ENCODE measurements at places on chromosomes 16 and 17.

DNA sequence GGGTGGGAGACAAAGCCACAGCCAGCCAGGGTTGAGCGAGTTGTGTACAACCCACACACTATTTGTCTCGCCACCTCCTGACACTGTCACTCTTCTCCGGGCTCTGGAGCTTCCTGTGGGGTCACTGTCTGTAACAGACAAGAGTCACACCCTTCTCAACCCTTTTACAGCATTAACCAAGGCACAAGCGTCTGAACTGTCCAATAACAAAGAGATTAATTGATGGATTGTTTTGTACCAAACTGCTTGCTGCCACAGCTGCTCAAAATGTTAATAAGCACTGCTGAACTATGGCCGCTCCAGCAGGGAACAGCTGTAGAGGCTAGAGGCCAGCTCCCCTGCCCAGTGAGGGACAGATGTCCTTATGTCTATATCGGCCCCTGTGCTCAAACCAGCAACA is 25.2 kb upstream of the HYDIN start:
- DNase-seq, result no peak

- no peak for DNase-seq
Observed at GRCh38 chr16:87407511-87408112, 15.5 kb downstream of the MAP1LC3B start.

DNA sequence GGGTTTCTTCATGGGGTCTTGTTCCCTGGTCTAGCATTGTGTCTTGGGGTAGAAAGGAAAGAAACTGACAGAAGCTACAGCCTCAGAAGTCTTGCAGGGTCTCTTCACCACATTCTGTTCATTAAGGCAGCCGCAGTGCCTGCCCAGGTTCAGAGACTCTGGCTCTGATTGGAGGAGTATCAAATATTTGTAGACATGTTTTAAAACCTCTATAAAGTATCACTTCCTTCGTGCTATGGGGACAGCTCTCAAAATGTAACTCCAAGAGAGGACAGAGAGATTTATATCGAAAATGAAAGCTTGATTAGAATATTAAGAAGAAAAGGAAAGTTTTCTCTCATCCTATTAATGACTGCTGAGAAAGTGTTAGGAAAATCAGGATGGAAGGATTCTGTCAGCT is 107.0 kb upstream of the CACNG3 start:
- DNase-seq, result no peak

- no peak for DNase-seq
Observed at GRCh38 chr16:16073891-16074881, 124.8 kb downstream of the ABCC1 start.

- DNase-seq, result no peak
Observed at GRCh38 chr17:35293151-35293847, 50.4 kb downstream of the SLFN5 start.

DNA sequence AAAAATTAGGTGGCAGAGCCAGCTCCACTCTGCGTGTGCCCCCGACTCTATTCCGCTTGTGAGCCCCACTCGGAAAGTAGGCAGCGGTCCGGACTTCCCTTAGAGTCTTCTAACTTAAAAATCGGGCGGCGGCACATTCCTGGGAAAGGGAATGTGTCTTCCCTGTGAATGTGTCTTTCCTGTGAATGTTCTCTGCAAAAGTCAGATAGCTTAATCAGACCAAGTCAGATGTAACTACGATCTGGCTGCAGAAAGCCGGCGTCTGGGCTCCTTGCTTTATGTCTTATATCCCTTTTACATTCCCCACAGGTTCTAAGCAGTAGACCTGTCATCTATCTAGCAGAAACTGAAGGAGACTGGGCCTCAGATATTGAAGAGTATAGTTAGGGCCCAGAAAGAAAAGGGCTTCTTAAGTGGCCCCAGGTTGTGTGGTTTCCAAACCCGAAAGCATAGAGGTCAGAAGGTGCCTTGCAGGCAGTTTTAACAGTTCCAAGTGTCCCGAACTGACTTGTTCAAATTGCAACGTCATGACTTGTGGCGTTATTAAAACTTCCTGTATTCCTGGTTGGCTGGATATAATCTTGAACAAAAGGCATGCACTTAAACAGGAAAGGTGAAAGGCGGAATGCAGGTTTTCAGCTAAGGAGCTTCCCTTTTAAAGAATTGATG is 601 bp downstream of the PHKB start:
- peak; percentile 51 for DNase-seq

DNA sequence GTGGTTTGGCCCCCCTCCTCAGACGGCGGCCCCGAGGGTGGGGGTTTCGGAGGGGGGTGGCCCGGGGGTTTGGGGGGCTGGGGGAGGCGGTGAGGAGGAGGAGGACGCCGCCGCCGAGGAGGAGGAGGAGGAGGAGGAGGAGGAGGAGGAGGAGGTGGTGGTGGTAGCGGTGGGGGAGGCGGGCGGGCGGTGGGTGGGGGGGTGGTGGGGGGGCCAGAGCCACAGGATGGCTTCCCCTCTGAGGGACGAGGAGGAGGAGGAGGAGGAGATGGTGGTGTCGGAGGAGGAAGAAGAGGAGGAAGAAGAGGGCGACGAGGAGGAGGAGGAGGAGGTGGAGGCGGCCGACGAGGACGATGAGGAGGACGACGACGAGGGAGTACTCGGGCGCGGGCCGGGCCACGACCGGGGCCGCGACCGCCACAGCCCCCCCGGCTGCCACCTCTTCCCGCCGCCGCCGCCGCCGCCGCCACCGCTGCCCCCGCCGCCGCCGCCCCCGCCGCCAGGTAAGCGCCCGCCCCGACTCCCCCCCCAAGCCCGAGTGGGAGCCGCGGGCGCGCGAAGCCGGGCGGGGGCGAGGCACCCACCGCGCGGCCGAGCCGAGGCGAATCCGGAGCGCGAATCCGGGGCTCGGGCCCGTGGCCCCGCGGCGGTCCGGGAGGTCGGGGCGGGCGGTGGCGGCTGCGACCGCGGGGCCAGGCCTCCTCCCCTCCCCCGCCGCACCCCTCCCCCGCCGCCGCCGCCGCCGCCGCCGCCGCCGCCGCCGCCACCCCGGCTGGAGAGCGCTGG is 3.8 kb upstream of the CHD3 start:
- peak; percentile 42 for DNase-seq

- DNase-seq, result no peak
Observed at GRCh38 chr16:49330562-49331201, 42.9 kb upstream of the C16orf78 start.

DNA sequence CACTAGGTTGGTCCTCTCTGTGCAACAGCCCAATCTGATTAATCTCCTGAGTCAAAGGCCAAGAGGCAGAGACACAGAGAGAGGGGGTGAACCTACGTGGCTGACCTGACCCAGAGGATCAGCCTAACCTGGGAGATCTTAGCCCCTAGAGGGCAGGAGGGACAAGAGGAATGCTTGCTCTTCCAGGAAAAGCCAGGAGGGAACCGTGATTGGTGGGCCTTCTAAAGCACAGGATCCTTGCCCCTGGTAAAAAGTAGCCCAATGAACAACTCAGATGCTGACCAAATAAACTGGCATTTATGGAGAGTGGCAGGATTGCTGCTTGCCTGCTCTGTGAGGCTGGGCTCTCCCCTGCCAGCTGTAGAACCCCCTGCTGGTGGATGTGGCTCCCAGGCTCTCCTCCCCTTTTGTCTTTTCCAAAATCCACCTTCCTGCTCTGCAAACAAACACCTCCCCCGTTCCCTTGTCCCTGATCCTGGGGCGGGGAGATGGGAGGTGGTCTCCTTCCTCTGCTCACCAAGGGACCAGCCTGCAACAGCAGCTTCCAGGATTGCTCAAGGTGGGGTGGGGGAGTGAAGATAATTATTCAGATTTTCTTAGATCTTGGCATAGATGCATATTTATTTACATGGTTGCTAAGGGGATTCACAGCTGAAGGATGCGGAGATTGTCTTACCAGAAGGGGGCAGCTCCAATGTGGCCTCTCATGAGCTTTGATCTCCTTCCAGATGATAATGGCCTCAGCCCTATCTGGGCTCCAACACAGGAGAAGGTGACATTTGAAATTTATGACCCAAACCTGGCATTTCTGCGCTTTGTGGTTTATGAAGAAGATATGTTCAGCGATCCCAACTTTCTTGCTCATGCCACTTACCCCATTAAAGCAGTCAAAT is 71.9 kb downstream of the SDR42E1 start:
- no peak for DNase-seq

DNA sequence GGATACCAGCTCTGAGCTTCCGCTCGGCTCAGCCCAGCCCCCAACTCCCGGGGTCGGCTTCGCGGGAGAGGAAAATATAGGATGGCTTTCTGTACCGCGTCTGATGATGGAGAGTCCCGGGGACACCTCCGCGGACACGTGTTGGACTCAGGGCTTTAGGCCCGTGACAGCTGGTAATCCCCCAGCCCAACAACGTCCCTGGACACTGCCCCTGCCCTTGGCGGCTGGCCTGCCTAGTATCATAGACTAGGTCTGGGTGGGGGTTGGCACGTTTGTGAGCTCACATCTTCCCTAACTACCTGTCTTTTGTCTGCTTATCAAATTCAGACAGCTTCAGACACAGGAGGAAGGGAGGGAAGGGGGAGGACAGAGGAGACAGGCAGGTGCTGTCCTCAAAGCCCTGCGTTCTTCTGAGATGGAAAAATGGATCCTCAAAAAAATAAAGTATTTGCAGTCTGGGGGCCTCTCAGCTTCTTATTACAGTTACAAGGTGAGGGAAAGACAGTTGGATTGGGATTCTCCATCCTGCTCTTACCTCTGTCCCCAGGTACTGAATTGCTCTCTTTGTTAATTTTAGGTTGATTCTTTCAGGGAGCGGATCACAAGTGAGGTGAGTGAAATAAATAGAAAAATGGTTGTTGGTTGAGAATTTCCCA is 698 bp downstream of the PSME3 start:
- DNase-seq, result no peak

DNA sequence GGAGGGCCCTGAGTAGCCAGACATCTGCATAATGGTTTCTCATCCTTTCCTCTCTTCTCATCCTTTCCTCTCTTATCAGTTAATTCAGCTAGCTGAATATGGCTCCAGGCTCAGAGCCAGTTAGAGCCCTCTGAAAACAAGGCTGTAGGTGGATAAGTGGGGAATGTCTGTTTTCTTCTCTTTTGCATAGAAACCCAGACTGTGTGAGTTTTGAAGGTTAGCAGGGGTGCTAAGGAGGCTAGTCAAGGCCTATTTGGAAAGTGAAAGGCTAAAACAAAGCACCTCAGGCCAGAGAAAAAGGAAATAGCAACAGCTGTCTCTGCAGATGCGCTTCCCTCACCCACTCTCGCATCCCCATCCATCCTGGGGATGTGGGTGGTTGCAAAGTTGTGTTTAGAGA is 420.9 kb downstream of the SHISA9 start:
- no peak for DNase-seq

- DNase-seq, result peak; percentile 53
Observed at GRCh38 chr16:46908540-46909372, 24.6 kb downstream of the GPT2 start.

DNA sequence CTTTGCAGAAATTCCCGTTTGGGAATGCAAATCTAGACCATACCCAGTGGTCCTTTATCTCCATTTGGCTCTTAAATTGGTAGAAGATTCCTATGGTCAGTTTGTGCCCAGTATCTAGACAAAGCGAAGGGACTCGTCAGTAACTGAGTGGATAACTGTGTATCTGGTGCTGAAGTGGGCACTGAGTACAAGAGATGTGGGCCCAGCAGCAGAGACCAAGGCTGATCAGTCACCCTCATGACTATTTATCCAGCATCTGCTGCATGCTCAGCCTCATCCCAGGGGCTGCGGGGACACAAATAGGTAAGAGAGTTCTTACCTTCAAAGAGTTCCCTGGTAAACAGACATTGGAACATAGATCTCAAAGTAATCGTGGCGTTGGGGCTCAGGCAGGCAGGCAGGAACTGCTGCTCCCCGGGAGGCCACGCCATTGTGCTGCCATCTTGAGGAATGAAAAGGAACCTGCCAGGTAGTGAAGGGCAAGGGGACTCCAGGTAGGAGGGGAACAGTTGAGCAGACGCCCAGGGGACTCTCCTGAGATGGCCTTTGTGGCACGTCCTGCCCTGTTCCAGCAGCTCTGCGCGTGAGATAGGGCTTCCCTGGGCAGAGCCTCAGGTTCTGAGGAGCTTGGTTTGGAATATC is 10.3 kb downstream of the NT5M start:
- peak; percentile 78 for DNase-seq

DNA sequence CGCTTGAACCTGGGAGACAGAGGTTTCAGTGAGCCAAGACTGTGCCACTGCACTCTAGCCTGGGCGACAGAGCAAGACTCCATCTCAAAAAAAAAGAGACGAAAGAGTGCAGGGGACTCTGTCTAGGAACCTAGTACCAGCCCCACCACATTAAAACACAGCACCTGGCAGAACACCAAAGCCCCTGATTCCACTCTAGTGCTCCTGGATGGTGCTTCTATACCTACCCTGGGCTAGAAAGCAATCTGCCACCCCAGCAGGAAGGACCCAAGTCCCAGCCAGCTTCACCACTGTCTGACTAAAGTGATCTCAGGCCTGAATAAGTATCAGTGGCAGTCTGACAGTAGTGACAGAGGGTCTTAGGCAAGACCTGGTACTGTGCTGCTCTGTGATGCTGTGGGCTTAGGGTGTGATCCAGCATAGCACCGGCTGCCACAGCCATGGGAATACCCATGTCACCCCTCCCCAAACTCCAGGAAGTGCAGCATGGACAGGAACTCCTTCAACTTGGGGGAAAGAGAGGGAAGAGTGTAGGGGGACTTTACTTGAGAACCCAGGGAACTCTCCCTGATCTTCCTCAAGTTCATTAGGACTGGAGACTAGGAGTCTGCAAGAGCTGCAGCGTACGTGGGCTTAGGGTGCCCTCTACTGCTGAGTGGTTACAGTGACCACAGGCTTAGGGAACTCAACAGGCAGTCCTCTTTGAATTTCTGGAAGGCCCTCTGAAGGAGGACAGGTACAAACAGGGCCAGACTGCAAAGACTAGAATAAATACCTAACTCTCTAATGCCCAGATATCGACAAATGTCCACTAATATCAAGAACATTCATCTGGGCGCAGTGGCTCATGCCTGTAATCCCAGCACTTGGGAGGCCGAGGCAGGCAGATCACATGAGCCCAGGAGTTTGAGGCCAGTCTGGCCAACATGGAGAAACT is 30.0 kb upstream of the RNF43 start:
- DNase-seq, result peak; percentile 40

DNA sequence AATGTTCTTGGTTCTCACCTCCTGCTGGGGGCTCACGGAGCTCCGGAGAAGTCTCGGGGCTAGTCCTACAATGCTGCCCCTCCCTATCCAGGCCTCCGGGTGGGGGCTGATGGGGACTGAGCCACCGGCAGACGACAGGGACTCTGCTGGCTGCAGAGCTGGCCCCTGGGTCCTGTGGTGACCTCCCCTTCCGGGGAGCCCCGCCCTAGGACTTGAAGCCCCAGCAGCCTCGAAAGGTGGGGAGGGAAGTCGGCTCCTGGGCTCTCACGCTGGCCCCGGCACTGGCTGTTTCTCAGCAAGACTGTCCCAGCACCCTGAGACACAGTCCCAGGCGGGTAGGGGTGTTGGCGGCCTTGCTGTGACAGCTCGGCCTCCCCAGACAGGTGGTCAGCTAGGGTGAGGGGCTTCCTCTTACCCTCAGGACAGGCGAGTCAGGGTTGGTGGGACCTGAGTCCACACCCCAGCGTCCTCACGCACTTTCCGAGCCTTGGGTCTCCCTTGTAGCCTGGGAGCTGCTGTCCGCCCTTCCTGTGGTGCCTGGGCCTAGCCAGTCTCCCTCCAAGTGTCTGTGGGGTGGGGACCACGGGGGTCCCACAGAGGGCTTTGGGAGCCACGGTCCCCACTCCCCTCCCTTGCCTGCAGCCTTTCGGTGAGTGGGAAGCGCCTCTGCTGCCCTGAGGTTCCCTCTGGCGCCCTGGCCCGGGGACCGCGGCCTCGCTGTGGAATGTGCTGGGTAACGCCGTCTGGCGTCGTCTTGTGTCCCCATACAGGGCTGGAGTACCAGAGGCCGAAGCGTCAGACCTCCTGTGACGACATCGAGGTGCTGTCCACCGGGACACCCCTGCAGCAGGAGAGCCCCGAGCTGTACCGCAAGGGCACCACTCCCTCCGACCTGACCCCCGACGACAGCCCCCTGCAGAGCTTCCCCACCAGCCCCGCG is 76.6 kb downstream of the KLHDC4 start:
- DNase-seq, result no peak

Data from stimulated activated naive CD4-positive, alpha-beta T cell (primary cell).